ENCODE measurements at places on chromosomes 3 and 15.

GRCh38 chr15:69537901-69538300 is 85.3 kb downstream of the RPLP1 start:
- no peak for DNase-seq

DNA sequence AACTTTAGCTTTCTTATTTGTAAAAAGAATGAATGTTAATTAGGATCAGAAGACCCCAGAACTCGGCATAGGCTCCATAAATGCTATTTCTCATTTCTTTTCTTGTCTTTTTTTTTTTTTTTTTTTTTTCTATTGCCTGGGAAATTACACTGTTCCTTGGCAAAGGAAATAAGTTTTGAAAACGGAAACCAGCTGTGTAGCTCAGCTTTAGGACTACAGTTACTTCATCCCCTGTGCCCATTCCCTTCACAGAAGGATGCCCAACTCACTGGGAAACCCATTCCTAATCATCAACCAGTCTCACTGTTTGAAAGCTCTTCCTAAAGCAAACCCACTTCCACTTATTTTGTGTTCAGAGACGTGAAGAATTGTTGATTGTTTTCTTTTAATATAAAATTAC is 254.0 kb upstream of the IL12A start:
- DNase-seq = peak; percentile 20

- DNase-seq = no peak
Observed at GRCh38 chr3:9930804-9931418, 2.7 kb upstream of the CRELD1 start.

DNA sequence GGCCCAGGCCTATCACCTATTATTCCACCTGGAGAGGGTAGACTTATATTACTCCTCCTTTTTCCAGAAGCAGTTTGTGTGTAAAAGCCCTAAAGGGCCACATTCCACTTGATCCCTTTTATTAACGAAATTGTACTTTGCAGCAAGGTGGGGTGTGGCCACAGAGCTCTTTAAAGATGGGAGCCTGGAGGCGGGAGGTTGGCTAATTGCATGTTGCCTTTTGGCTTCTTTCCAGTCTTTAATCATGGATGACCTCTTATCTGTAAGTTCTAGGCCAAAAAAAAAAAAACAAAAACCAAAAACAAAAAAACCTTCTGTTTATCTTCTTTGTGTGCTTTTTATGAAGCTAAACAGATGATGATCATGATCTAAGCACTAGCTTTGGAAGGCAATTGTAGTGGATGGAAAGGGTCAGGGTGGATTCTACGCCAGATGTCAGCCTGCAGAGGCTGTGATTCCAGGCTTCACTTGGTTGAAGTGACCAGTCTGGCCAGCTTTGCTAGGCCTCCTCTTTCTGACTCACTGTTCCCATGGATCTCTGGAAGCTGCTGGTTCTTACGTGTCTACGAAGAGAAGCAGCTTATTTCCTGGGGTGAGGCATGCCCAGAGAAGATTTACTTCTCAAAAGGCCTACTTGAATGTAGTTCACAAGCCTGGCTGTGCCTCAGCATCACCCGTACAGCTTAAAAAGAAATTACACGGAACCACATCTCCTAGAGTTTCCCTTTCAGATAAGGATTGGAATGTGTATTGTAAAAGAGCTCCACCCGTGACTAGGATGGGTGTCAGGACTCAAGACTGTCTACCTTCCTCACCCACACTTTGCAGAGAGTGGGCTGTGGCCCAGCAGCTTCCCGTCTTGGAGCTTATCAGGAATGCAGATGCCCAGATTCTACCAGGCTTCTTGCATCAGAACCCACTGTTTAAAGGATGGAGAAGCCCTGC is 330.9 kb upstream of the C2CD4B start:
- peak; percentile 90 for DNase-seq

DNA sequence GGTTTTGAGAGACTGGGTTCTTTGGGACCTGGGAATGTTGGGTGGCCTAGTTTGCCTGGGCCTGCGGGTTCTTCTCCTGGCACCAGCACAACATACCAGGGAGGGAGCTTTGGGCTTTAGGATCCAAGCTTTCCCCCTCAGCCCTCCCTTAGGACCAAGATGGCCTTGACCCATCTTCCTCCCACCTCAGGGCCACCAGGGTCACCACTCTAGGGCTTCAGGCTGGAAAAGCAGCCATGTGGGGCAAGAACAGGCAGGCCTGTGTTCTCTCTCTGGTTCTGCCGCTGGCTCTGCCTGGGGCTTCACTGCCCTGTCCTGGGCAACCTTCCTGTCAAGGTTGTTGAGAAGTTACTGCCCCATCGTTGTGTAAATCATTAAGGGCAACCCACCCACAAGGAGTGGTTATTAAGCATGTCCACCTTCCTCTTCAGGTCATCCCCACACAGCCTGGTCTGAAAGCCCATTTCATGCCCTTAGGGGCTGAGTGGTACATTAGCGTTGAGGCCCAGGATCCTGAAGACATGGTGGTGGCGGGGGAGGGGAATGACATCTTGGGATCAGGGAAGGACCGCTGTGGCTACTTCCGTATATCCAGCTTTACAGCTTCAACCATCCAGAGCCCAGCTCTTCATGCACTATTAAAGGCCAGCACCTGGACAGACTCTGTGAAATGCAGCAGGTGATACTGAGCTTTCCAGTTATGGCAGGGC is 652 bp downstream of the DUOX1 start:
- DNase-seq = no peak
